ENCODE measurements at places on chromosomes 1 and 21.

GRCh38 chr1:42551180-42551579 lies 88.1 kb downstream of the CCDC30 start:
- no peak for DNase-seq

DNA sequence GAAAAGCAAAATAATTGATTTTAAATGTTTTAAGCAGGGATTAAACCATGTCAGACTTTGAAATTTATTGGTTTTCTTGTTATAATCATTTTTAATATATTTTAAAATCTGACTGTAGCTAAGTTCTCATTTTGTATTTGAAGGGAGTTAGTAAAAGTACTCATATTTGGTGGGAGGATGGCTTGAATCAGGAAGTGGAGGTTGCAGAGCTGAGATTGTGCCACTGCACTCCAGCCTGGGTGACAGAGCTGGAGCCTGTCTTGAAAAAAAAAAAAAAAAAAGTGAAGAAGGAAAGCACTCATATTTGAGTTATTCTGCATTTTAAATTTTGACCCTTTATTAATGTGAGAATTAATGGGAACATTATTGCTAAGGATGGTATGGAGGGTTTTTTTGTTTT lies 106.0 kb downstream of the RABGAP1L start:
- DNase-seq: no peak

DNA sequence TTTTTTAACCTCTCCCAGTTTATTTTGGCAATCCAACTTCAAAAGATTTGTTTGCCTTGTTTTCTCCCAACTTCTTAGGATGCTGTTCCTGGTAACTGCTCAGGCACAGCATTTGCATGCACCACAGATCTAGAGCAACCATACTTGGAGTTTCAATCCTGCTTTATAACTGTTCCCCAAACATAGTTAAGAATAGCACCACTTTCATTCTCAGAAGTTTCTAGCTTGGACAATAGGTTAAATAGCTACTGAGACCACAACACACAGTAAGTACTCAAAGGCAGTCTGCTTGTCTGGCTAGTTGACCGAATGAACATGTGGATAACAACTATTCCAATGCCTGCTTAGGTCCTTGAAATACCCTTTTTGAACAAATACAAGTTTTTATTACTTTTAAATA lies 76.8 kb downstream of the FOXJ3 start:
- DNase-seq: no peak

DNA sequence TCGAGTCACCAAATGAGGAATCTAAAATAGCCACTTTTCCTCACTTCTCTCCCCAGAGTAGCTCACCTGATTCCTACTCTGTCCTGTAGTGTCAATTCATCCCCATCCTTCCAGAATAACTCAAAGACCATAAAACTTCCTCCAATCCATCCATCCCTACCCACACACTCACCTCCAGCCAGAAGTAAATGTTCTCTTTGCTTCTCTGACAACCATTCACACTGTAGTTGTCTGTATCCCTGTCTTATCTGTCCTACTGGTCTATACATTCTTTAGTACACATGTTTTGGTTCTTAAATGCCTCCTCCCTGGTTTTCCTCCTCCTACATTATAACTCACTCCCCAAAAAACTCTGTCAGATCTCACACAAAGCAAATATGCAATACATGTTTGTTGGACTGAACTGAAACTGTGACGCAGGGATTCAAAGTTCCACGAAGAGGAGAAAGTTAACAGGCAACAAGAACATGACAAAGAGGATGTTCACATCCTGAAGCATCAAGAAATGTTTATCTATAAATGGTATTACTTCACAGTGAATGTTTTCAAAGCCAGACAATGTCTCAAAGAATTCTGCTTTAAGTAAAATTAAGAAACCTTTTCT lies 11.0 kb downstream of the TP53BP2 start:
- no peak for DNase-seq

DNA sequence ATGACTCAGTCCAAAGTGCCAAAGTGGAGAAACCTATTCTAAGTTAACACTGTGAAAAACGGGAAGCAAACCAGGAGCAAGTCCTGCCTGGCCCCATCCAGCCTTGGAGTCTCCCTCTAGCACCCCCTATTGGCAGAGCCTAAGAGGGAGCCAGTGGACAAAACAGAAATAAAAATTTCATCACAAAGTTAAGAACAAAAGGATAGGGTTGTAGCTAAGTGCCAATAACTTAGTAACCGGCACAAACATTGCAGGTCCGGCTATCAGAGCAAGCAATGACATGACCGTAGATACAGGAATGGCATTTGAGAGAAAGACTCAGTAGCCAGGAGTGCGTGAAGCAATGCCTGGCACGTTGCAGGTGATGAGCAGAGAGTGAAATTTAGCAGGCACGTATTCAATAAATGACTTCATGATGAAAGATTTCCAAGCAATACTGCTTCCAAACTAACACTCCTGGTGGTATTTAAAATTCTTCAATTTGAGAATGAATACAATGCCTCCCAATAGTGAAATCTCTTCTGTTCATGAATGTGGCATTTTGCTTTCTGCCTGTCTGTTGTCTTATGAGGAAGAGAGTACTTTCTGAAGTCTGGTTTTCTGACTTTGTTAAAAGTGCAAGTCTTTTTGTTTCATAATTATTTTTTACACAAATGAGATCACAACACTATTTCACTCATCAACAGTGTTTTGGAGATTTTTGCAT lies 391.0 kb downstream of the OMA1 start:
- DNase-seq: no peak

DNA sequence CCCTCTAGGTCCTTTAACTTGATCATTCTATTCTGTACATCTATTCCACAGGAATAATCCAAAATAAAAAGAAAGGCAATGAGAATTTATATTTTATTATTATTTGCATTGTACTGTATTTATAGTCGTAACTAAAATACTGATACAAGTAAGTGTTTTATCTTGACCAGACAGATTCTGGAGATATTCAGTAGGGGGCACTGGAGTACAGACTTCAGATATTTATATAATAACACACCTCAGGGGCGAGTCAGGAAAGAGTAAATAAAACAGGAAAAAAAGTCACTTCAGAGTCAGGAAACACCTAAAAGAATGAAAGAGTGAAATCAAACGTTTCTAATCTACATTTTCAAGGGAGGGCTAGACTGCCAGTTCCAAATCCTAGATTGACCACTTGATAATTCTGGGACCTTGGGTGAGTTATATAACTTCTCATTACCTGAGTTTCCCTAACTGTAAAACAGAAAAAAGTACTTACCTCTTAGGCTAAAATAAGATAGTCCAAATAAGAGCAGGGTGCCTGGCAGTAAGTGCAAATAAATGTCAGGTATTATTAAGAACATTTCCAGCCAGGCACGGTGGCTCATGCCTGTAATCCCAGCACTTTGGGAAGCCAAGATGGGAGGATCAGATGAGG lies 31.1 kb upstream of the MTF1 start:
- peak; percentile 58 for DNase-seq

- no peak for DNase-seq
These were observed 31.0 kb downstream of the LRRC3 start for GRCh38 chr21:44486302-44486701.

DNA sequence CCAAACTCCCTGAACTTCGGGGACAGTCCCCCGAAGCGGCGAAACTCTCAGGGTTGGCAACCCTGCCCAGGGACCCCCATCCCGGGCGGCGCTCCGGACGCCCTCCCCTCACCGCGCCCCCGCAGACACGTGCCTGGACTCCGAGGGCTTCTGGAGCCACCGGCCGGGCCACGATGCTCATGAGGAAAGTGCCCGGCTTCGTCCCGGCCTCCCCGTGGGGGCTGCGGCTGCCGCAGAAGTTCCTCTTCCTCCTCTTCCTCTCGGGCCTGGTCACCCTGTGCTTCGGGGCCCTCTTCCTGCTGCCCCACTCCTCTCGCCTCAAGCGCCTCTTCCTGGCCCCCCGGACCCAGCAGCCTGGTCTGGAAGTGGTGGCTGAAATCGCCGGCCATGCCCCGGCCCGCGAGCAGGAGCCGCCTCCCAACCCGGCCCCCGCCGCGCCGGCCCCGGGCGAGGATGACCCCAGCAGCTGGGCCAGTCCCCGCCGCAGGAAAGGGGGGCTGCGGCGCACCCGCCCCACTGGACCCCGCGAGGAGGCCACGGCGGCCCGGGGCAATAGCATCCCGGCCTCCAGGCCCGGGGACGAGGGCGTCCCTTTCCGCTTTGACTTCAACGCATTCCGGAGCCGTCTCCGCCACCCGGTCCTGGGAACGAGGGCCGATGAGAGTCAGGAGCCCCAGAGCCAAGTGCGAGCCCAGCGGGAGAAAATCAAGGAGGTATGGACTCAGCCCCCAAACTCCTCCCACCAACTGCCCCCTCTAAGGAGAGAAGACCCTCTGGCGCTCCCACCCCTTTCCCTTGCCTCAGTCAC lies 1.2 kb downstream of the MAN1C1 start:
- no peak for DNase-seq

- no peak for DNase-seq
These were observed 66.6 kb downstream of the UBIAD1 start for GRCh38 chr1:11339346-11340232.

DNA sequence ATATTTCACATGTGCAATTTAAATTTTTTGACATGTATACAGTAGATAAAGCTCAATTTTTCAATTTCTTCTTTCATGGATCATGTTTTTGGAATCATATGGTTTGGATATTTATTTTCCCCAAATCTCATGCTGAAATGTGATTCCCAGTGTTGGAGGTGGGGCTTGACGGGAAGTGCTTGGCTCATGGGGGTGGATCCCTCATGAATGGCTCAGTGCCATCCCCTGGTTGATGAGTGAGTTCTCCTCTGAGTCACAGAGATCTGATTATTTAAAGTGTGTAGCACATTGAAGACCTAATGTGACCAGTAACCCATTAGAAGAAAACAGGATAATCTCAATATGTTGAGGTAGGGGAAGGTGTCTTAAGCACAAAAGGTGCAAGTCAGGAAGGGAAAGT lies 9.1 kb upstream of the IFI16 start:
- no peak for DNase-seq

DNA sequence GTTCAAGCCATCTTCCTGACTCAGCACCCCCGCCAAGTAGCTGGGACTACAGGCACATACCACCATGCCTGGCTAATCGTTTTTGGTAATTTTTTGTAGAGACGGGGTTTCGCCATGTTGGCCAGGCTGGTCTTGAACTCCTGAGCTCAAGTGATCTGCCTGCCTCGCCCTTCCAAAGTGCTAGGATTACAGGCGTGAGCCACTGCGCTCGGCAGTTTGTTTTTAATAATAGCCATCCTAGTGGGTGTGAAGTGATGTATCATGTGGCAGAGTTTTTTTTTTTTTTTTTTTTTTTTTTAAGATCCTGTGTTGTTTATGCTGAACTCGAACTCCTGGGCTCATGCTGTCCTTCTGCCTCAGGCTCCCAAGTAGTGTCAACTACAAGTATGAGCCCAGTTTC lies 51.8 kb downstream of the SPEN start:
- DNase-seq: no peak

DNA sequence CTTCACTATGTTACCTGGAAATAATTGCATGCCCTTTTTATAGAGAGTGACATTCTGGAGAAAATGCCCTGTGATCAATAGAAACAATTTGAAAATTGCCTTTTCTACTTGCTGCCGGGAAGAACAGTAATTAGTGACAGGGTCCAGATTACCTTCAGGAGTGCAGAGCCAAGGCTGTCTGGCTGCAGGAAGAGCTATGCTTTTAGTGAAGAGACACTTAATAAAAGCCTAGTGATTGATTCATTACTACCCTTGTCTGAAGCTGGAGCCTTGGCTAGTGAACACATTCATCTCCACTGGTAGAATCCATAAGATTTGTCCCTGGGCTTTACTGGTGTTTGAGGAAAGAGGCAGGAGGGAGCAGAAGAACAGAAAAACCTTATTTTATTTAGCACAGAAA lies 12.9 kb upstream of the DNASE2B start:
- DNase-seq: no peak

DNA sequence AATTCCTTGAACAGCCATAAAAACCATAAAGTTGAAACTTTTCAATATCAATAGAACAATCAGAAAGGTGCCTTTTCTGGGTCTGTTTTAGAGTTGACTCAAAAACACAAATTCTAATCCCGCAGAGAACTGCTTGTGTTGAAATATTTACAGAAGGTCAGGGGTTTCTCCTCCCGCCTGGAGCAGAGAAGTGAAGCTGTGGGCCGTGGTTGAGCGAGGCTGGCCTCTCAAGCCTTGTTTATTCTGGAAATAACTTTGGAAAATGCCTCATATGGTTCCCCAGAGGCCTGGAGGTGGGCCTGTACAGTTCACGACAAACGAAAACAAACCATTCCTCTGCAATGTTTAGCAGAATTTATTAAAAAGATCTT lies 90.8 kb upstream of the ERRFI1 start:
- DNase-seq: no peak

DNA sequence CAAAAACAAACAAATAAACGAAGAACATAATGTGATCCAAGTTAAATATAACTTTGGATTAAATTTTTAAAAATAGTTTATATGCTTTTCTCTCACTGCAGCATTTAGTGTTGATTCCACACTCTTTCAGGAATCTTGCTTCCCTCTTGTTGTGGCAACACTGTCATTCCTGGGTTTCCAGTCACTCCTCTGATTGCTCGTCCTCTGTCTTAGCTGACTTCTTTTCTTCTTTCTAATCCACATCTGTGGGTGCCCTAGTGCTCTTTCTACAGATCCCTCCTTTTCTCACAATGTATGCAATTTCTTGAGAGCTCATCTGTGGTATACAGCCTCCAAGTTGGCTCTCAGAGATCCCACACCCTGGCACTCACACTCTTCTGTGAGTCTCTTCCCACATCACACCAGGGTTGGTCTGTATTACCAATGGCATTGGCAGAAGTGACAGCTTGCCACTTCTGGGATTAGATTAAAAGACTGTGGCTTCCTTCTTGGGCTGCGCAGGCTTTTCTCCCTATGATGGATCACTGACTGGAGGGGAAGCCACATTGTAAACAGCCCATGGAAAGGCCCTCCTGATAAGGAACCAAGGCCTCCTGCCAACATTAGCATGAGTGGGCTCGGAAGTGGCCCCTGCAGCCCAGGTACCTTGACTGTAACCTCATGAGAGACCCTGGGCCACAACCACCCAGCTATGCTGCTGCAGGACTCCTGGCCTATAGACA lies 11.5 kb upstream of the MYOC start:
- no peak for DNase-seq

DNA sequence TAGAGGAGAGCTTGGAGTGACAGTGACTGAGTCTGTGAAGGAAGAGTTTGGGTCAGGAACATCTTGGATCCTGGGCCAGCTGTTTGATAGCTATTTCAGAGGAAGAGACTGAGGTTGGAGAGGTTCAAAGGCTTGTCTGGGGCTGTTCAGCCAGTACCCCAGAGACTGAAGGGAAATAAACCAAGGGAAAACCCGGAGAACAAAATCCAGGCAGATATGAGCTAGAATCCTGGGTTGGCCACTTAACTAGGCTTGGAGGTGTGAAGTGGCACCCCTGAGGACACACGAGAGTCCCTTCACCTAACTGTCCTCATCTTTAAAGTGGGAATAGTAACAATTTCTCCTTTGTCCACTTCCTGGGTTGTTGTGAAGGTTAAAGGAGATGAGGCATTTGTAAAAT lies 23.1 kb upstream of the EPB41 start:
- no peak for DNase-seq

DNA sequence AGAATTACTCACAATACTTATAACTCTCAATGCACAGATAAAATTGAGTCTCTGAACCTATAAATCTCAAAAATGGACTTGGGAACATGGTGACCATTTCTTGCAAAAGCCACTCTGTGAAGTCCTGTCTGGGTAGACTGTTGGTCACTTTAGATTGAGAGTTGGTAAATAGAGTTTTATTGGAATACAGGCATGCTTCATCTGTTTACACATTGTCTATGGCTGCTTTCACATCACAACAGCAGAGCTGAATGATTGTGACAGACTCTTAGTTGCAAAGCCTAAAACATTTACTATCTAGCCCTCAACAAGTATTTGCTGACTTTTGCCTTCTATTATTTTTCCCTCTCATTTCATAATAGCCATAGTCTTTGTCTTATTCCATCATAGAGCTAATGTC lies 24.1 kb upstream of the ASPM start:
- no peak for DNase-seq
